ENCODE measurements at places on chromosomes 2 and 18.

- DNase-seq = no peak
Measured at GRCh38 chr2:231188506-231189170, 9.8 kb upstream of the ARMC9 start.

DNA sequence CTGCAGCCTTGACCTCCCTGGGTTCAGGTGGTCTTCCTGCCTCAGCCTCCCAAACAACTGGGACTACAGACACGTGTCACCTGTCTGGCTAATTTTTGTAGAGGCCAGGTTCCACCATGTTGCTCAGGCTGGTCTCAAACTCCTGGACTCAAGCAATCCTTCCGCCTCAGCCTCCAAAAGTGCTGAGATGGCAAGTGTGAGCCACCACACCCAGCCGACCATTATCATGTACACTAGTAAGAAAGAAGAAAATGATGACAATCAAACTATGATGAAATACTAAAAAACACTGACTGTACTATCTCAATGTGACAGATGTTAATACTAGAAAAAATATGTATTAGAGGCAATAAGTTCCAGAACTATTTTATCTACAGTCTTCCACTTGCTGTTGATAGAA, 420.9 kb downstream of the TRIB2 start:
- no peak for DNase-seq

- DNase-seq = no peak
Measured at GRCh38 chr2:58921676-58922075, 680.6 kb upstream of the FANCL start.

GRCh38 chr2:224025874-224026273, 13.2 kb downstream of the SERPINE2 start:
- DNase-seq = no peak

- DNase-seq = peak; percentile 31
Measured at GRCh38 chr2:8754106-8754776, 72.4 kb downstream of the ID2 start.

Data from NCI-H1105 (cell line).